Inflammatory macrophage treated with lipopolysaccharide for 1 hour (primary cell): ENCODE measurements at places on chromosomes 5 and 9.

DNA sequence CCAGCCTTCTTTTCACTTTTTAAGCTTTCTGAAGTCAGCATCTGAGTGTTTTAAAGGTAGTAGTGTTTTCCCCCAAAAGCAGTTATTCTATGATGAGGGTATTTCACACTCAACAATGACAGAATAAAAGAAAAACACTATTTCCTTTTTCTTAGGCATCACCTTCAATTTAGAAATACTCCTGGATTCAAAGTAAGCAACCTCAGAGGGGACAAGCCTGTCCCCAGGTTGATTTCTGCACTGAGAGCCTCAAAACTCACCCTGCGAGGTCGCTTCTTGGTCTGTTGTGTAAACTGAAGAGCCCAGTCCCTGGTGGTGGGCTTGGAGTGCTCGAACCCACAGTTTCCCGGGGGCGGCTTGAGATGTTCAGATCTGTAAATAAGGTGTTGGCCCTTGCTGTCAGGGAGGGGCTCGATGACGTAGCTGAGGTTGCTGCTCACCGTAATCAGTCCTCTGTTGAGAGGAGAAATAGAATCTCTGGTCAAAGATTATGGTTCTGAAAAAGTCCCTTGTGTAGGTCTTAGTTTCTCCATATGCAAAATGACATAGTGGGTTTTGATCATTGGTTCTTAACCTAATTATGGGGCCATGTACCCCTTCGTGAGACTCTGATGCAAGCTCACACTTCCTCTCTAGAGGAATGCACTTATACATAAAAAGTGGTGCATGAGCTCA, 55.9 kb downstream of the ADAM19 start:
- no peak for DNase-seq

DNA sequence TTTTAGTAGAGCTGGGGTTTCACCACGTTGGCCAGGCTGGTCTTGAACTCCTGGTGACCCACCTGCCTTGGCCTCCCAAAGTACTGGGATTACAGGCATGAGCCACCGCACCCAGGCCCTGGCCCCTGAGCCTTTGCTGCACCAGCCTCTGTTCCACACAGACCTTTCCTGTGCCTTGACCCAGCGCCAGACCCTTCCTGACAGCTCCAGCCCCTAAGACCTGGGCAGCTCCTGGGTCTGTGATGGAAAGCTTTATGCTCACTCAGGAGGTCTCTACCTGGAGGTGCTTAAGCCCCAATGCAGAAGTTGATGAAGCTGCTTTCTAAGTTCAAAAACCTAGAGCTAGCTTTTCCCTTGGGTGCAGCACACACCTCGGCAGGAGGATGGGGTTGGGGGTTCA, 58.8 kb upstream of the NEK6 start:
- DNase-seq, result no peak

DNA sequence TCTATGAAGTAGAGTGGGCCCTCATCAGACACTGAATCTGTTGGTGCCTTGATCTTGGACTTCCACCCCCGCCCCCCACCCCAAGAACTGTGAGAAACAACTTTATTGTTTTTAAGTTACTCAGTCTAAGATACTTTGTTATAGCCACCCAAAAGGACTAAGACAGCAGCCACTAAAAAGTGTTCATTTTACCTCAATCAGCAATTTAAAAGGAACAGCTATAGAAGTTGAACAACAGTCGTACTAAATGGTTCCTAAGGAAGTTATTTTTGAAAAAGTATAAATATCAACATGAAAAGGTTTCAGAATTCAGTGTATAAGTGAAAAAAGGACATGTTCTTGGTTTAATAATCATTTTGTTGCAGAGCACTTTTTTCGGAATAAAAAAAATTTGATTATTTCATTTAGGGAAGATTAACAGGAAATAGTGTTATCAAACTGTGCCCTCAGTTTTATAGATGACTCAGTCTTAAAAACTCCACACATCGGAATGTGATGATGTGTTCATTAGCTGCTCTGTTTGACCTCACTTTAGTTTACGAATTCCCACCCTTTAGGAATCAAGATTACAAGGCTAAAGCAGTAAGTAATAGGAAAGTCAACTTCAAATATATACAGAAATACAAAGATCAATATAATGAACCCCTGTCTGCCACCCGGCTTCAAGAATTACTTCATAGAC, 71.2 kb downstream of the MTAP start:
- DNase-seq, result no peak

- DNase-seq, result peak; percentile 97
Observed at GRCh38 chr5:119397518-119398380, 41.9 kb downstream of the TNFAIP8 start.

DNA sequence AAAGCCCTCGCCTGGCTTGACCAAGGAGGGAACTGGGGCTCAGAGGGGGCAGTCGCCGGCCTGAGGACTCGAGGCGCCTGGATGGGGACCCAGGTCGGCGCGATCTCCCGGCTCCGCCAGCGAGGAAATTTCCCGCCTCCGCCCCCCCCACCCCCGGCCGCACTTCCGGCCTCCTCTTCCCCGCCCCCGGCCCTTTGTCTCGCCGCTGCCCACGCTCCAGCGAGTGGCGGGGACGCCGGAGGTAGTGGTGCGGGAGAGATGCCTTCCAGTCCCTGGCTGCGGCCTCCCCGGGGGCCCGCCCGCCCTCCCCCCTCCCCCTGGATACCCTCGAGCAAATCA, 448 bp upstream of the GPRIN1 start:
- DNase-seq, result no peak

- DNase-seq, result no peak
Observed at GRCh38 chr5:131005963-131006684, 158.9 kb downstream of the HINT1 start.

DNA sequence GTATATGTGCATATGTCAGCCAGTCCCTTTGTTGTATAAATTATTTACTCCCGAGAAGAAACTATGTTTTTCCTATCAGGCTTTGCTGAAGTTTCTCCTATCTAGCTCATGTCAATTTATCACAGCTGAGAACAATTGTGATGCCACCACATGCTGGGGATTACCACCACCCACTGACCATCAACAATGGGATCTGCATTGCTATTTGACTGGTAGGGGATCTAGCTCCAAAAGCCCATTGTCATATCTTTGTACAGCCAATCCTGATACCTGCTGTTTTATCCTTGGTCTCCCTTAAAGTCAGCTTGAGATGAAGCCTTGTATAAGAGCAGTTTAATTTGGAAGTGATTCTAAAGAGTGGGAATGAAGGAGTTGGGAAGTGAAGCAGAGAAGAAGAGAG, 53.9 kb upstream of the KCNN2 start:
- no peak for DNase-seq

DNA sequence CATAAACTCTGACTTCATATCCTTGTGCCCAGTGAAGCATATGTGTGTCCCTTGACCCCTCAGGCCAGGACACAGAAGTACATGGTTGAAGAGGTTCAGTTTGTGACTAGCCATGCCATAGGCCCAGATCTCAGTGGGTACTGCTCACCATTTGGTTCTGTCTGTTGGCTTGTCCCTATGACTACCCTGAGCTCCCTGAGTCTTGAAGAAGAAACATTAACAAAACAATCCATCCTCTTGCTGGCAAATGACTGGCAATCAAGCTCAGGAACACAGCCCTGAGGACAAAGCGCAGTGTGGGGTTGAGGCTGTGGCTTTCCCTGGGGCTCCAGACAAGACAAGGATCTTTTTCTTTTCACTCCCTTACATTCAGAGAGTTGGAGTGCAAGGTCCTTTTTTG, 46.3 kb downstream of the TNFAIP8 start:
- no peak for DNase-seq

DNA sequence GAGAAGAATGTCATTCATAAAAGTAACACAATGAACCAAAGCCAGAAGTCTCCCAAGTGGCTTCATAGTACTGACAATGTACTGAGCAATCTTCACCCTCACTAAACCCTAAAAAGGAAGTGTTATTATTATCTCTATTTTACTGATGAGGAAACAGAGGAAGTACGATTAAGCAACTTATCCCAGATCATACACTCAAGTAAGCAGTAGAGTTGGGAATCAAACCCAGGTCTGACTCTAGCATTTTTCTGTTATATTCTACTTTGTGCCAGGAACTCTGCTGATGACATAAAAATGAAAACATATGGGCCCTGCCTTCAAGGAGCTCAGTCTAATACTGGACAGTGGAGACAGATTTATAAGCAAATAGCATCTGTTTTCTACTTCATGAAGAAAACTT, 109.2 kb downstream of the RAPGEF6 start:
- DNase-seq, result peak; percentile 73

DNA sequence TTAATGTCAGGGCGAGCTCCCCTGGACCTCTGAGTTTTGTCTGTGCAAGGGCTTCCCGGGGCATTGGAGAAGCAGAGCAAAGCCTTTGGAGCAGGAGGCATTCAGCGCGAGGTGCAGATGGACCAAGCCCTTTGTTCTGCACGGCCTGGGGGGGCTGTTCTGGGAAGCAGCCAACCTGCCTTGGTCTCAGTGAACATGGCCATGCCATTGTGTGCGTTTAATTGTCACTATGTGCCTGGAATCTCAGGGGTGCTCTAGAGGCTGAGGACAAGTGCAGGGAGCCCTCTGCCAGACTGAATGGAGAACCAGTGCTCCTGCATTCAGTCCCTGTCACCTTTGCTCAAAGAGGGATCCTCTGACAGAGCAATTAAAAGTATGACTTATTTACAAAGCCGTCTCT, 329.4 kb downstream of the IRX1 start:
- no peak for DNase-seq

- DNase-seq, result no peak
Observed at GRCh38 chr9:122468735-122469134, 9.0 kb downstream of the OR1J1 start.

DNA sequence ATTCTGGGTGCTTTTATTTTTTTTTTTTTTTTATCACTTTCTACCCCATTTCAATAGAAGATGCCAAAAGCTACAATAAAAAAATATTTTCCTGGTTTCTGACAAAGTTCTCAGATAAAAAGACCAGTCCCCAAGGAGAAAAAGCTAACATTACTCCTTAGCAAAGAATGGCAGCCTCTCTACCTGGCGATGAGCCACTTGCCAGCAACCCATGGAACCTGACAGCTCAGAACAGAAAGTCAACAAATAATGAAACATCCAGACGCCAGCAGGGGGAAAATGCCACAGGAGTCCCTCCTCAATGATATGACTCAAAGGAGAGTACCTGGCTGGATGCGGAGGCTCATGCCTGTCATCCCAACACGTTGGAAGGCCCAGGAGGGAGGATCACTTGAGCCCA, 123.2 kb downstream of the MYO10 start:
- DNase-seq, result no peak

- no peak for DNase-seq
Observed at GRCh38 chr9:124590889-124591641, 83.9 kb upstream of the NR5A1 start.

GRCh38 chr9:115364991-115365390, 247.0 kb upstream of the TNC start:
- DNase-seq, result no peak

GRCh38 chr5:132054697-132055440, 5.6 kb upstream of the IL3 start:
- DNase-seq, result no peak

DNA sequence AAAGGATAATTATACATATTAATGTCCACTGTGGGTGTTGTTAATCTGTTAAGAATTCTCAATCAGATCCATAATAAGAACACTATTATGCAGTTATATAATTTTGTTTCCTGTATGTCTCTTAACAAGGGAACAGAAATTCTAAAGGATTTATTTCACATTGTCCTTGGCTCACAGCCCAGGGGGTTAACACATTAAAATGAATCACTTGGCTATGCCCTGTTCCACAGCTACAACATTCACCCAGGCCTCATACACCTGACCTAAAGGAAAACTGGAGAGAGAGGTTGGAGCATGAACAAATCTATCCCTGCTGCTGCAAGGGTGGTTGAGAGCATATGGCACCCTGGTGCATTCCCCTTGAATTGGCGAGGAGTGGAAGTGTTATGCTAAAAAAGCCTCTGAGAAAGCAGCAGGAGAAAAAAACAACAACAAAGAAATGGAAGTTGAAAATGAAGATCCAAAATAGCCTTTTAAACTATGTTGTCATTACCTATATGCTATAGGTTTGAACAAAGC, 116.0 kb downstream of the KCNN2 start:
- no peak for DNase-seq

DNA sequence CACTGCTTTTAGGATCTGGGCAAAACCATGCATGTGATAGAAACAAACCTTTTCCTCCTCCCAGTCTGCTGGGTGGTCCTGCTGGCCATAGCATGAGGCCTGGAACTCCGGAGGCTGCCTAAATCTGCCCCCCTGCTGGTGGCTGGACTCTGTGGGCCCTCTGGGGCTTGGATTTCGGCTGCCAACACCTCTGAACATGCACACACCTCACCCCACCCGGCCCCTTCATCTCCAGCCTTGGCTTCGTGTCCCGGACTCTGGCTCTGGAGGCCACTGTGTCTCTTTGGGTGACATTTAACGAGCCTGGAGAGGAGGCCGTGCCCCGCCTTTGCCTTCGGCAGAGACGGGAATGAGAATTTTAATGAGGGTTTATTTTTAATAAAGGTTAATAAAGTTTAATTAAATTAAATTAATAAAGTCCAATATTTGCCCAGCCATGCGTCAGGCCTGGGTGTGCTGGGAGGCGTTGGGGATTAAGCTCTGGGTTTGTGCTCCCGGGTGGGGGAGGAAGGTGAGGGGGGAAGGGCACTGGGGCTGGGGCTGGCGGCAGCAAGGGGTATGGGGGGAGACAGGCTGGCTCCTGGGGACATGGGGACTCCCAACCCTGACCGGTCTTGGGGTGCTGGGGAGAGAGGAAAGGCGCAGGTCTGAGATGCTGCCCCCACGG, 251.8 kb downstream of the PBX3 start:
- no peak for DNase-seq

DNA sequence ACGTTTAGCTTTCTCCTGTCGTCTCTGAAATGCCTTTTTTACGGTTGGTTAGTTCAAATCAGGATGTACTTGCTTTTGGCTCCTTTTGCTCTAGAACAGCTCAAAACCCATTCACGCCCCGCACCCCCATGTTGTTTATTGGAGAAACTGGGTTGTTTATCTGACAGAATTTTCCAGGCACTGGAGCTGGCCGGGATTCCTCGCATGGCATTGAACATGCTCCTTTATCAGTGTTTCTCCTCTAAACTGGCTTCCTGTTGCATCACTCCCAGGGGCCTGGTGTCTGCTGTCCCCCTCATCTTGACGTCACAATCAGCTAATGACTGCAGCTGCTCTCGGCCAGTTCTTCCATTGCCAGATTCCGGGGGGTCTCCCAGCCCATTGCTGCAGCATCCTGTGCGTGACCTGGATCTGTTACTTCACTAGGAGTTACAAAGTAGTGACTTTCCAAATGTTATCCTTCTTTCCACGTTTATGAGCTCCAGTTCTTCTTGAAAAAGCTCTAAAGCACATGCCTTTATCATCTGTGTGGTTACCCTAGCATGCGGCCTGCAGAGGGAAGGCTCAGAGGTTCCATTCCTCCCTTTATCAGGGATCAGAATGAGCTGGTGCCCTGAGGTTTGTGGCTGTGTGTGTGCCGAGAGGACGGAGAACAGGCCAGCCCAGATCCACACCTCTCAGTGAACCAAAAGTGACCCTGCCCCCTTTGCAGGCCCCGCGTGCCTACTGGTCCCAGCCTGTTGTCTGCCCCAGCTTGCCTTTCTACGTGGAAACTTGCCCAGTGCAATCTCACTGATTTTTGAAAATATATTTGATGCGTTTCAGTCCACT, 27.5 kb downstream of the FAM163B start:
- DNase-seq, result no peak

- DNase-seq, result peak; percentile 49
Observed at GRCh38 chr9:107992271-107992670, 502.7 kb upstream of the KLF4 start.

GRCh38 chr5:100694100-100694499, 158.9 kb downstream of the FAM174A start:
- no peak for DNase-seq
